ENCODE measurements at places on chromosomes 5 and 9.

DNA sequence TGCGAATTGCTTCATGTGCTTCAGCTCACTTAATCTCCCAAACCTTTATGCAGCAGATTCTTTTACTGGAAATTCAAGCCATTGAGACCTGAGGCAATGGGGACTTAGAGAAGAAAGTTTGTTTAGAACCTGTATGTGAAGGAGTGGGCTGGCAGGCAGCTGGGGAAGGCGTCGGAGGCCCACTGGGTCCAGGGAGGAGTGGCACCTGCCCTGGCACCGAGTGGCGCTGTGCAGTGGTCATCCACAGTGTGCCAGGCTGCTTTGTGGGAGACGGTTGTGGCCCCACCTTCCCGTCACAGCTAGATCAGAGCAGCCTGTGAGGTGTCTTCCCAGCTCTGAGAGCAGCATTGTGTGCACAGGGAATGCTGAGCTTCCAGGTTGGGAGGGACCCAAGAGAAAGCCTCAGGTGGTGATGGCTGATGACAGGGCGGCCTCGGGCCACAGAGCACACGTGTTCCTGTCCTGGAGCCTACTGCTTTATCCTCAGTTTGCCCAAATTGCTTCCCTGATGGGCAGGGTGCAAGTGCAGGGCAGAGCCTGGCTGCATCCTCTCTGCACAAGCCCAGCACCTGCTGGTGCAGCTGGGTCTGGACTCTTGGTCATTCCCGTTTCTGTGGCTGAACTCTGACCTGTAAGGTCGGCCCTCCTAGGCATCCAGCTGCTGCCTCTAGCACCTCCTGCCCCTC lies 175.2 kb downstream of the CACNA1B start:
- no peak for DNase-seq

- no peak for DNase-seq
Measured at GRCh38 chr5:174426388-174426787, 298.0 kb upstream of the MSX2 start.

DNA sequence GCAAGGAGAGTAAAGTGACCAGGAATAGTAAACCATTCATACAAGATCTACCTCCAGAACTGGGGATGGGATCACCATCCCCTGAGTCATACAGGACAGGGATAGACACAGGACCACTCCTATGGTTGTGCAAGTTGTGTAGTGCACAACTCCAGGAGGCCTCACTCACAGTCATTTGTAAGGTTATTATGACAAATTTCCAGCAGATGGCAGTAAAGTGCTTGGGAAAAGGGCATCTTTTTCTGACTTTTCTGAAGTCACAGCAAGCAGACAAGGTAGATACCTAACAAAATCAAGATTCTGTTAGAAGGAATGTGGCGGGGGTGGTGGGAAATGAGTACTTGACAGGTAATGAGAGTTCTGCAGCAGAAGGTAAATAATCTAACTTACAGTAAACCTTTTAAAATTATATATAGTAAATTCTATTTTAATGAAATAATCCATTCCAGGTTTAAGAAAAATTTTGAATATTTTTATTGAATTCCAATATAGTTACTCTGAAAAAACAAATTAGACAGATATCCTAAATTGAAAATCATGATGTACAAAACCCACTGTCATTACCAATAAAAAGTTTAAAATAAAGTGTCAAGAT lies 16.7 kb upstream of the KIF27 start:
- DNase-seq, result peak; percentile 21

GRCh38 chr9:35163413-35163812 lies 1.6 kb downstream of the UNC13B start:
- no peak for DNase-seq

GRCh38 chr9:35615981-35616680 lies 2.1 kb downstream of the CD72 start:
- DNase-seq, result no peak

DNA sequence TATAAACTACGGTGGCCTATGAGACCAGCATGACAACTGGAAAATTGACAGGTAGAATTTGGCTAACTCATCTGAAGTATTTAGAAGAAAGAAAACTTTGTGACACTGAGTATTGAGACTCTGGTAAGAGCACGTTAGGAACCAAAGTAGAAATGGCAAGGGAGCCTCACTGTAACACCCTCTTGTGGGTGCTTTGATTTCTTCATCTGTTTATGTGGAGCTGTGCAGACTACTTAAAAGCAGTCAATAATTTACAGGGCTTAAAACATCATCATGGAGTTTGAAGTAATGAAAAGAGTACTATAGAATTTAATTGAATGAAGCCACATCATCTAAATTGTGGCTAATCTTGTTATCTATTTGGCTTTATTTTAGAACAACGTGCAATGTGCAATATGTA lies 414.2 kb downstream of the CCDC171 start:
- no peak for DNase-seq

- no peak for DNase-seq
Measured at GRCh38 chr9:134890155-134890495, 9.5 kb downstream of the FCN2 start.

- no peak for DNase-seq
Measured at GRCh38 chr9:5909976-5910375, 19.3 kb downstream of the MLANA start.

- no peak for DNase-seq
Measured at GRCh38 chr5:94526706-94527105, 91.7 kb downstream of the KIAA0825 start.

All from neural crest cell (in vitro differentiated cells).